ENCODE measurements at places on chromosomes 16 and 17.

GRCh38 chr17:64129765-64130558, at the start of gene ERN1:
ERN1 (minus strand) TSS chr17:64130144; CDS start chr17:64130029, 115 bp downstream.
- DNase-seq: peak; percentile 87

DNA sequence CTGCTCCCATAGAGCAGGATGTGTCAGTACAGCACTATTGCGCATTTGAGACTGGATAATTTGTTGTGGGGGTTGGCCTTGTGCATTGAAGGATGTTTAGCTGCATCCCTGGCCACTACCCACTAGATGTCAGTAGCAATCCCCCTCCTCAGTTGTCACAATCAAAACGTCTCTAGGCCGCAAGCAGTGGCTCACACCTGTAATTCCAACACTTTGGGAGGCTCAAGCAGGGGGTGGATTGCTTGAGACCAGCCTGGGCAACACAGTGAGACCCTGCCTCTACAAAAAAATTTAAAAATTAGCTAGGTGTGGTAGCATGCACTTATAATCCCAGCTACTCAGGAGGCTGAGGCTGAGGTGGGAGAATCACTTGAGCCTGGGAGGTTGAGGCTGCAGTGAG, 48.4 kb downstream of the CENPV start:
- DNase-seq: no peak

DNA sequence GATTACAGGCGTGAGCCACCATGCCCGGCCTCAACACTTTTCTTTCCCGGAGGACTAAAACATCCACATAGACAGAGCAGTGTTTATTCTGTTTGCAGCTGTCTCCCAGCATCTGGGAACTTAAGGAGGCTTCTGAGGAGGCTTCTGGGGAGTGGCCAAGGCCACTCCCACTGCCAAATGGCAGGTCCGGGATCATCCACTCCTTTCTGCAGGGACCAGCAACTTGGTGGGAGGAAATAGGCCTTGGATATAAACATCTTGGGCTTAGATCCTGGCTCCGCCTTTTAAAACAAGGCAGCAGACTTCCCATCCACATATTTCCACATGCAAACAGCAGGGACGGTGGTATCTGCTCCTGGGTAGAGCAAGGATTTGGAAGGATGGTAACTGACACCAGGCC, 14.1 kb upstream of the SPATA32 start:
- no peak for DNase-seq

DNA sequence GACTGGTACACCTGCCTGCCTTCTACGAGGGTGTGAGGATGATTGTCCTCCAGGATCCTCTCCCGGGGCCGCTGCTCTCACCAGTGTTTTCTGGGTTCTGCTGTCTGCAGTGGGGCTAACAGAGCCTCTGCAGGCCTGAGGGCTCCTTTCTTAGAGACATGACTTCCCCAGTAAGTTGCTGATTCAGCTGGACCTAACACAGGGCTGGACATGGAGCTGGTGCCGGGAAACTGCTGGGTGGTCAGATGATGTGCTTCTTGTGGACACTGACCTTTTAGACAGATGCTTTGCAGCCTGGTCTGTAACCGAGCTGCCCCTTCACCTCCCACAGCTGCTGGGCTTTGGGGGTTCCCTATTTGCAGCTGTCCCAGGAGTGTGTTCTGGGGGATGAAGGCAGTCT, 71.5 kb downstream of the FOXL1 start:
- no peak for DNase-seq

DNA sequence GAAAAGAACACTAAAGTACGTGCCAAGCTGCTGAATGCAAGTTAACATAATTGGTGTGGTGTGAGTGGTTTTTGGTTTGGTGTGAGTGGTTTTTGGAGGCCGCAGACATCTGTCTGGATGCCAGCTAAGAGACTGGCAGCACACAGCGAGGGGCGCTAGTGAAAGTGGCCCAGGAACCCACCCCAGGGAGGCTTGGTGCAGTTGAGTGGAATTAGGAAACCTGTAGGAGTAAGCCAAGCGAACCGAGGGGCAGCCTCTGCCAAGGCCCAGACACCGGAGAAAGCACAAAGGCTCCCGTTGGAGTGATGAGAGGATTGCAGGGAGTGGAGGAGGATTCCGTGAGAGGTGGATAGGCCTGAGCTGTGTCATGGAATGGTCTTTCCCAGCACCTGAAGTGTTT, 24.6 kb upstream of the SLC5A11 start:
- DNase-seq: no peak

Data from activated naive CD8-positive, alpha-beta T cell treated with anti-CD3 and anti-CD28 coated beads for 36 hours (primary cell).